Urinary bladder (tissue), 4 donors: ENCODE measurements at places on chromosomes 5 and 9. TPM values are rescaled to one million over a fixed set of nuclear protein-coding genes. Genes with fewer than 3 reads are reported as not detected.

The SELENOP gene
- polyA plus RNA-seq: 283 TPM

GRCh38 chr5:107813559-107813958, 142.8 kb upstream of the EFNA5 start:
- DNase-seq: no peak

DNA sequence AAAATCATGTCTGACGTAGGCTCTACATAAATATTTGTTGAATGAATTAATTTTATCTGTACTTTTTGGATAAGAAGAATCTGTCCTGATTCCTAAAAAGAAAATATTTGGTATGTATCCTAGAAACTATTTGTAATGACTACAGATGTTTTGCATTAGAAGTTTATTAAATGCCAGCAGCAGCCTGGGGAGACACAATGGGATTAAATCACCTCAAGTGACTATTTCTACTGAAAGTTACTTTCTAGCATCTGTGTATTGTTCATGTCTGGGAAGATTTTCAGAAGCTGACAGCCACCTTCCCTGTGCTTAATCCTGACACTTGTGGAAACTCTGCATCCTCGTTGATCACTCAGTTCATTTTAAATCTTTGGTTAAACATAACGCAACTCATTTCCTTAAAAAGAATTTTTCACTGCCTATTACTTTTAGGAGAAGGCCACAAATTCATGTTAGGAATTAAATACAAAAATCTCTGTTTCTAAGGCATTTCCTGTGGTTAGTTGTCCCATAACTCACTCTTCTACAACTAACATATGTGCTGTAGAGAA, 209.3 kb upstream of the PPP1R2B start:
- peak; percentile 67 for DNase-seq

The SPATA31E1 gene
- polyA plus RNA-seq: 0.04 TPM

GRCh38 chr9:131839281-131840084, 99.6 kb upstream of the RAPGEF1 start:
- no peak for DNase-seq

The HRCT1 gene
- 15.8 TPM for polyA plus RNA-seq

GRCh38 chr5:8383616-8384015, 514.7 kb downstream of the MTRR start:
- no peak for DNase-seq

- no peak for DNase-seq
These were observed 131.7 kb downstream of the UNC13B start for GRCh38 chr9:35293376-35293964.

- DNase-seq: no peak
These were observed 6.5 kb downstream of the TMEM245 start for GRCh38 chr9:109113254-109113653.

The LCN6 gene
- 26.6 TPM for polyA plus RNA-seq

- DNase-seq: no peak
These were observed 1111.8 kb downstream of the TAF11L14 start for GRCh38 chr5:18745988-18746615.

The ZNF454 gene
- polyA plus RNA-seq: 1.7 TPM

DNA sequence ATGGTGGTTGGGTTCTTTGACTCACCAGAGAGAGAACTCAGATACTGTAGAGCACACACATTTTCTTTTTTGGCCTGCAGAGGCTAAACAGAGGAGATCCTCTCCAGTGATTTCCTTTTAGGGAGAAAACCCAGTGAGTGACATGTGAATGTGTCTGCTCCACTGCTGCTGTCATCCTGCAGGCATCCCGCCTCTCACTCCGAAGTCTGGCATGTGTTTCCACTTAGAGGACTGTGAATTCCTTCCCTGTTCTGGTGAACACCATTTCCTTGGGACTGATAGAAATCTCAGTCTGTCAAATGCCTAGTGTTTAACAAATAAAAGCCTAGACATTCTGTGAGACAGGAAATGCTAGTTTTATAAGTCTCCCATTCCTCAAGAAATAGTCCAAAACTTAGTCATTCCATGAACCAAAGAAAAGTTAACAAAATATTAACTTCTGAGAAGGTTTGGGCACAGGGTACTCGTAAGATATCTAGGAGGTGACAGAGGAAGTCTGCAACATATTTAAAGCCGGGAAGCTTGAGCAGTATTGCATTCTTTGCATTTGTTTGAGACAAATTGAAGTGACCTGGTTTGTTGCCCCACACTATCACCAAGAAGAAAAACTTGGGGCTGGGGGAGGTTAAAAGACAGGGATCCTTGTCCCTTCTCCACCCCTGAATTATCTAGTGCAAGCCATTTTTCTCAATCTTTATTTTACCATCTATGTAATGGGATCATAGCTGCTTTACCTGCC, 74.9 kb upstream of the NIPAL4 start:
- peak; percentile 52 for DNase-seq

GRCh38 chr9:114230068-114230467, 74.7 kb downstream of the COL27A1 start:
- no peak for DNase-seq

GRCh38 chr5:94613583-94613982, 4.8 kb downstream of the KIAA0825 start:
- DNase-seq: no peak

GRCh38 chr5:65103756-65104440, 335.2 kb downstream of the CWC27 start:
- DNase-seq: no peak

DNA sequence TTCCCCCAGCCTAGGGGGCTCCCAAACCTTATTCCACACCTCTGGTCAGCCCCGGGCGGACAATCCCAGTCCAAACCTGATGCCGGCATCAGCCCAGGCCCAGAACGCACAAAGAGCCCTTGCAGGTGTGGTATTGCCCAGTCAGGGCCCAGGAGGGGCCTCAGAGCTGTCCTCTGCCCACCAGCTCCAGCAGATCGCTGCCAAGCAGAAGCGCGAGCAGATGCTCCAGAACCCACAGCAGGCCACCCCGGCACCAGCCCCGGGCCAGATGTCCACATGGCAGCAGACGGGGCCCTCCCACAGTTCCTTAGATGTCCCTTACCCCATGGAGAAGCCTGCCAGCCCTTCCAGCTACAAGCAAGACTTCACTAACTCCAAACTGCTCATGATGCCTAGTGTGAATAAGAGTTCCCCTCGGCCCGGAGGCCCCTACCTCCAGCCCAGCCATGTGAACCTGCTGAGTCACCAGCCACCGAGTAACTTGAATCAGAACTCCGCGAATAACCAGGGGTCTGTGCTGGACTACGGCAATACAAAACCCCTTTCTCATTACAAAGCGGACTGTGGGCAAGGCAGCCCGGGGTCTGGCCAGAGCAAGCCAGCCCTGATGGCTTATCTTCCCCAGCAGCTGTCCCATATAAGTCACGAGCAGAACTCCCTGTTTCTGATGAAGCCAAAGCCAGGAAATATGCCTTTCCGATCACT, 27.6 kb upstream of the LTC4S start:
- no peak for DNase-seq

The FCN2 gene
- 0.37 TPM for polyA plus RNA-seq

The IL13 gene
- not detected for polyA plus RNA-seq

The ECM2 gene
- polyA plus RNA-seq: 7.1 TPM

- DNase-seq: no peak
These were observed 74.1 kb upstream of the CPEB4 start for GRCh38 chr5:173814053-173814452.
